ENCODE measurements at places on chromosomes 7 and 10.

DNA sequence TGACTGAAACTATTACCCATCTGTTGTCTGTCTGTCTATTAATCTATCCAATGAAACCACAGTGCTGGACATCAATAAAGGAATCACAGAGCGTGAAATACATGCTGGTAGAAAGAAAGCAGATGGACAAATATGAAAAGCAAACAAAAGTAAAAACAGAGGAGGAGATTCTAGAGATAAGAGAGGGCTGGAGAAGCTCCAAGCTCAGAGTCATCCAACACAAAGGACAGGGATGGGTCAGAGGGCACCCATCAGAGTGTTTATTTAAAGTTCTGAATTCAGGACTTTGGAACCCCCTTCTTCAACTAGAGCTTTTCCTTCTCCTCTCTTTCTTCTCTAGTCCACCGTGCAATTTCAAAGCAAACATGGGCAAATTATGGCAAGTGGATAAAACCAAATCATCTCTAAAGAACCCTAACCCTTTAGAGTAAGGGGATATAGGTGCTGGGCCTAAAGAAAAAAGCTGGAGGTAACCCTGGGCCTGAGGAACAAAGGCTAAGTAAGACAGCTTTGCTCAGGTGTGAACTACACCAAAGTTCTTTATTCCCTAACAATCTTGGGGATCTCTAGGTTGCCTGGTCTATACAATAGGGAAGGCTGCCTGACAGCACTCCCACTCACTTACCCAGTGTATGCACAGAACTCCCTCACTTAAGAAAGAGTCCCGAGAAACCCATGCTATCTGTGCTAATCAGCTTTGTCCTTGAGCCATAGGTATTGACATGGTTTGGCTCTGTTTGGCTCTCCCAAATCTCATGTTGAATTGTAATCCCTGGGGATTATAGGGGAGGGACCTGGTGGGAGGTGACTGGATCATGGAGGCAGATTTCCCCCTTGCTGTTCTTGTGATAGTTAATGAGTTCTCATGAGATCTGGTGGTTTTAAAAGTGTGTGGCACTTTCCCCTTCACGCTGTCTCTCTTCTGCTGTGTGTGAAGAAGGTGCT is 97.0 kb downstream of the BAMBI start:
- no peak for DNase-seq
- no peak overlapping the region for H3K27ac ChIP-seq
- peaks cover 2% of the 10 kb centered on the region for H3K4me1 ChIP-seq
- no peaks in the 10 kb centered on the region for H3K27me3 ChIP-seq
- no peak overlapping the region for H3K4me3 ChIP-seq

DNA sequence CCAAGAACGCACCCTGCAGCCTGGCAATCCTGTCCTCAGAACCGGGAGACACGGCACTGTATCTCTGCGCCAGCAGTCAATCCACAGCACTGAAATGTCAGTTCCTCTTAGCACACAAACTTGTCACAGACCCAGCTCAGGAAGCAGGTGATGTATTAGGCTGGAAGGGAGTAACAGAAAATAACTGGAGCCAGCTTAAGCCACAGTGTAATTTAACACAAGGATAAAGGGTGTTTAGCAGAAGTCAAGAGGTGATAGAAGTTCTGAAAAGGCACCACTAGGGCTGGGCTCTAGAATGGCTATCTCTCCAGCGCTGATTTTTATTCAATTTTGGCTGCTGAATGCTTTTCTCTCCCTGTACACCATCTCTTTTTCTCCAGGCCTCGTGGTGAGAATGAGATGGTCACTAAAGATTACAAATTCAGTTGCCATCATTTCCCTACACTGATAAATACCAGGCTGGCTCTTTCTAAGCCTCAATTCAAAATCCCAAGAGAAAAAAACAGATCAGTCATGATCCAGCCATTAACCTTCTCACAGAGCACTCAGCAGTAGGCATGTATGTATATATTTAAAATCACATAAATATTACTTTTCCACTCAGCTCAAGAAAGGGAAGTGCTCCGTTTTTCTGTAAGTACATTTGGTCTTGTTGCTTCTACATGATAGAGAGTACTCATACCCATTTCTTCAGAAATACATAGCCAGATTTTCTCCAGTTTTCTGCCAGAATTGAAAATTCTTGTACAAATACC is 102.7 kb upstream of the PRSS1 start:
- H3K4me1 ChIP-seq = no peaks in the 10 kb centered on the region
- H3K4me3 ChIP-seq = no peak overlapping the region
- no peaks in the 10 kb centered on the region for H3K36me3 ChIP-seq
- no peaks in the 10 kb centered on the region for H3K27me3 ChIP-seq
- H3K27ac ChIP-seq = no peak overlapping the region
- no peak for DNase-seq

DNA sequence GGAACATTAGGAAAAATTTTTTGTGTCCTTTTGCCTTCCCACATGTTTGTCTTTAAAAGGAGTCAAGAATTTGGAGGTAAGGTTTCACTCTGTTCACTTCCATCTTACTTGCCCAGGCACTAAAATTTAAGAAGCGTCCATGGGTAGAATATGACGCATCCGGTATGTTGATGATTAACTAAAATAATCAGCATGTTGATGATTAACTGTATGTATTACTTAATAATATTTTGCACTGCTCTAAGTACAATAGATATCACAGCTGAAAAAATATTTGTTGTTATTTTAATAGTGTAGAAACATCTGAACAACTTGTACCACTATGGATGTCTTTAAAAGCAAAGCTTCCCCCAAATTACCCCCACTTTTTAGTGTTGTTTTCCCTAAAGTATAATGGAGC is 11.5 kb downstream of the ANKRD22 start:
- H3K27ac ChIP-seq = no peak overlapping the region
- no peaks in the 10 kb centered on the region for H3K36me3 ChIP-seq
- H3K4me3 ChIP-seq = no peak overlapping the region
- H3K27me3 ChIP-seq = no peaks in the 10 kb centered on the region

- H3K4me3 ChIP-seq = no peak overlapping the region
- no peak overlapping the region for H3K27ac ChIP-seq
- peak; percentile 16 for DNase-seq
- no peaks in the 10 kb centered on the region for H3K27me3 ChIP-seq
Observed at GRCh38 chr10:13567030-13567429, 19.7 kb upstream of the PRPF18 start.

DNA sequence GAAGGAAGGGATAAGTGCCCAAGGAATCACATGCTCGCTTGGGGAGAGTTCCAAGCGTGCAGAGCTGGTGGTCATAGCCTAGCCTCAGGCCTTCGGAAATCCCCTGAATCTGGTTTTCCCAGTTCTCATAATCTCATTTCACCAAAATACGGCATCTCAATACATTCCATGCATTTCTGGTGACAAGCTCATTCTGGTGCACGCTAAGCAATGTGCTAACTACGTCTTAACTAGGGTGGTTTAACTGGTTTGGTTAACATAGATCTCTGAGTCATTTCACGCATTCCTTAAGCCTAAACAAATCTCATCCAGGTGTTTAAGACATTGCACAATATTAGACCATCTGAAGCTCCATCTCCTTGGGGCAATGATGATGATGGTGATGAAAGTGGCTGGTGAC is 72.9 kb upstream of the STEAP1B start:
- H3K27ac ChIP-seq = peak overlapping the region; percentile 89
- H3K27me3 ChIP-seq = no peaks in the 10 kb centered on the region
- no peaks in the 10 kb centered on the region for H3K36me3 ChIP-seq
- peaks cover 16% of the 10 kb centered on the region for H3K4me1 ChIP-seq
- no peak overlapping the region for H3K4me3 ChIP-seq

GRCh38 chr10:86848747-86849146 is 92.3 kb downstream of the BMPR1A start:
- H3K27ac ChIP-seq = no peak overlapping the region
- H3K4me1 ChIP-seq = no peaks in the 10 kb centered on the region
- no peak overlapping the region for H3K4me3 ChIP-seq

DNA sequence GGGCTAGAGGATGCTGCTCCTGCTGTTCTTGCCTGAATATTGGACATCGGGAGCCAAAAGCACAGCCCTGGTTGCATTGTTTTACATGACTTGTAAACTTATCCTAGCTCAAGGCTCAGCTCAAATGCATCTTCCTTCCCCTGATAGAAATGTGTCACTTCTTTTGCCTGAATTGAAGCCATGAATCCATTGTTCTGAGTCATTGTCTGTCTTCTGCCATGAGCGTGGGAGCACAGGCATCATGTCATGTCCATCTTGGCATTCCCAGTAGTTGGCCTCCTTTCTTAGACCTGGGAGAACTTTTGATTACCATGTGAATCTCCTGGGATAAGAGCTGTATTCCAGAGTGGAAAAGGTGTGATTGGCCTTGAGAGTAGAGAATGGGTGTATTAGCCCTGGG is 54.1 kb upstream of the OPN4 start:
- DNase-seq = no peak
- no peaks in the 10 kb centered on the region for H3K4me1 ChIP-seq
- no peak overlapping the region for H3K27ac ChIP-seq
- no peak overlapping the region for H3K4me3 ChIP-seq
- H3K36me3 ChIP-seq = no peaks in the 10 kb centered on the region

DNA sequence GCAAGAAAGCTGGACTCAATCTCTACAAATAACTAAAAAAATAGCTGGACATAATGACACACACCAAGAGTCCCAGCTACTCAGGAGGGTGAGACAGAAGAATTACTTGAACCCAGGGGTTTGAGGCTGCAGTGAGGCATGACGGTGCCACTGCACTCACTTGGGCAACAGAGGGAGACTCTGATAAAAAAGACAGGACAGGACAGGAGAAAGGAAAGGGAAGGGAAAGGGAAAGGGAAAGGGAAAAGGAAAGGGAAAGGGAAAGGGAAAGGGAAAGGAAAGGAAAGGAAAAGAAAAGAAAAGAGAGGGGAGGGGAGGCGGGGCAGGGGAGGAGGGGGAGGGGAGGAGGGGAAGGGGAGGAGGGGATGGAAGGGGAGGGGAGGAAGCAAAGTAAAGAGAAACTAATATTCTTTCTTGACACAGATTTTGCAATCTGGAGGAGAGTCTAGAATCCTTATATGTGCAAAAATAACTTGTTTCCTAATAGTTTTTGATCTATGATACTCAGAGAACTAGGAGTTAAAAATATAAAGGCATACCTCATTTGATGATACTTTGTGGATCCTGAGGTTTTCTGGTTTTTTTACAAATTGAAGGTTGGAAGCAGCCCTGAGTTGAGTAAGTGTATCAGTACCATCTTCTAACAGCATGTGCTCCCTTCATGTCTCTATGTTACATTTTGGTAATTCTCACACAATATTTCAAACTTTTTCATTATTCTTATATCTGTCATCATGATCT is 8.0 kb downstream of the SAR1A start:
- H3K27me3 ChIP-seq = no peaks in the 10 kb centered on the region
- H3K27ac ChIP-seq = no peak overlapping the region
- no peak overlapping the region for H3K4me3 ChIP-seq

GRCh38 chr10:1403508-1404322 is 333.6 kb downstream of the ADARB2 start:
- no peaks in the 10 kb centered on the region for H3K36me3 ChIP-seq
- no peak overlapping the region for H3K4me3 ChIP-seq
- no peak overlapping the region for H3K27ac ChIP-seq
- peaks cover 14% of the 10 kb centered on the region for H3K4me1 ChIP-seq
- DNase-seq = no peak

DNA sequence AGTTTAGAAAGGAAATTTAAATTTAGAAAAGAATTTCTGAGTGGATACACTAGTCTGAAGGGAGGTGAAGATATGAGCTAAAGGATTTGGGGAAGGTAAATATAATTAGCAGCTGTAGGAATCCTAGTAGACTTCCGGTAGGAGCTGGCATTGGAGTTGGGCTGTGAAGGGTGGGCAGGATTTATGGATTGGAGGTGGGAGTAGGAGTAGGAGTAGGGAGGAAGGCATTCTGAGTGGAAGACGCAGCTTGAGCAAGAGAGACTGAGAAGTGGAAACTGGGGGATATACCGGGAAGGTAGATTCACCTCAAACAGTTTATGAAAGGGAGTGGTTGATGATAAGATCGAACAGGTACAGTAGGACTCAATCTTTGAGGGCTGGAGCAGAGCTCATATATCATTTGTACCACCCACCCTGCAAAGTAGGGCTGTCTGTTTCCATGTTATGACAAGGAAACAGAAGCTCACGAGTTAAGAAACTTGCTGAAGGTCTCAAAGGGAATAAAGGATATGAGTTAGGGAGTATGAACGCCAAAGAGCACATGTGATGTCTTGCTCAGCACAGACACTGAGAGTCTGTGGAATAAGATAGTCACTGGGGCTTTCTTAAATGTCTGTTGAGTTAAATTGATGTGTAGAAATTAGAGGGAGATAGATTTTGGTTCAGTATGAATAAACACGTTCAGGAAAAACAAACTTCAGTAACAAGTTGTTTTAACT is 81.6 kb downstream of the RPS24 start:
- H3K4me3 ChIP-seq = no peak overlapping the region

DNA sequence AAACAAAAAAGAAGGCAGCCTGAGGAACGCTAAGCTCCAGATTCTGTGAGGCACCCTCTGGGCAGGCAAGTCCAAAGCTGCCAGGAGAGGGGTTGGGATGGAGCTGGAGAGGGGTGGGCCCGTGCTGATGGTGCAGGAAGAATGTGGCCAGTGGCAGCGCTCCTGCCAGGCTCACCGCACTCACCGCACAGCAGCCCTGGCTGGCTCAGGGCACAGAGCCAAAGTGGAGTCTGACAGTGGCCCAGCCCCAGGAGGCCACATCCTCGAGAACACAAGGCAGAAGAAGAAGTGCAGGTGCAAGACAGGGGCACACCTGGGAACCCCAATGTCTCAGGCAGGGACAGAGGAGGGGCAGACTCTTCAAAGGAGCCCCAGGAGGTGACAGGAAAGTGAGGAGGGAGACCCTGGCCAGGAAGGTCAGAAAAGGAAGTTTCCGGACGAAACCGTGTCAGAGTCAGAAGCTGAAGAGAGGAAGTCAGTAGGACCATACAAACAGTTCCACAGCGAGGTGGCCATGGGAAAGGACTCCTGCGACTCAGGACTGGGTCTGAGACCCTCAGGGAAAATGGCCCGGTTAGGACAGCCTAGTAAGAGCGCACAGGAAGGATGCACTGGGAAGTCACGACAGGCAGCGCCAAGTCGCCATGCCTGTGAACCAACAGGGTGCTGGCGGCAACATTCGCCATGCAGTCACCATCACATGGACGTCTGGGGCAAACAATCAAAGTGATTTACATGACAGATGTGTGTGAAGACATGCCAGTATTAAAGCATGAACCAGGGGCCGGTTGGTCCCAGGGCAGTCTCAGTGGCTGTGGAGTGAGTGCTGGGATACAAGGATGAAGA is 54.4 kb downstream of the COBL start:
- no peak overlapping the region for H3K4me3 ChIP-seq
- H3K36me3 ChIP-seq = no peaks in the 10 kb centered on the region
- no peak overlapping the region for H3K27ac ChIP-seq
- H3K4me1 ChIP-seq = no peaks in the 10 kb centered on the region
- no peaks in the 10 kb centered on the region for H3K27me3 ChIP-seq
- DNase-seq = no peak

- no peaks in the 10 kb centered on the region for H3K4me1 ChIP-seq
- no peak for DNase-seq
- H3K27ac ChIP-seq = no peak overlapping the region
- H3K4me3 ChIP-seq = no peak overlapping the region
- peaks cover 3% of the 10 kb centered on the region for H3K36me3 ChIP-seq
- H3K27me3 ChIP-seq = no peaks in the 10 kb centered on the region
Observed at GRCh38 chr7:29965030-29965429, 24.6 kb downstream of the SCRN1 start.
